B cell (primary cell): ENCODE measurements at places on chromosomes 3 and 15. TPM values are rescaled to one million over a fixed set of nuclear protein-coding genes. Genes with fewer than 3 reads are reported as not detected.

GOLGA8S gene
- 0.12 TPM in 1 of 2 replicates, not detected in the other for total RNA-seq

LTK gene
- 3.2 and 4.4 TPM in 2 replicates for total RNA-seq

PPM1L gene
- 11.4 and 12.0 TPM in 2 replicates for total RNA-seq

MYRIP gene
- 0.10 TPM in 1 of 2 replicates, not detected in the other for total RNA-seq

CHRM5 gene
- total RNA-seq, result not detected in 2 replicates

STRIT1 gene
- total RNA-seq, result not detected in 2 replicates

CKMT1B gene
- total RNA-seq, result not detected in 2 replicates

MOBP gene
- total RNA-seq, result not detected in 2 replicates

FMN1 gene
- total RNA-seq, result 0.96 and 1.2 TPM in 2 replicates

LRRC31 gene
- not detected in 2 replicates for total RNA-seq

SPINT1 gene
- 14.4 and 18.2 TPM in 2 replicates for total RNA-seq

GRCh38 chr3:89847955-89848354, 740.5 kb downstream of the EPHA3 start:
- no peak overlapping the region for H3K27ac ChIP-seq
- no peaks in the 10 kb centered on the region for H3K4me1 ChIP-seq
- no peaks in the 10 kb centered on the region for H3K27me3 ChIP-seq
- no peak for DNase-seq

GRCh38 chr3:16060358-16060852, 114.1 kb upstream of the GALNT15 start:
- H3K4me1 ChIP-seq, result no peaks in the 10 kb centered on the region
- DNase-seq, result no peak
- H3K27me3 ChIP-seq, result no peaks in the 10 kb centered on the region
- no peak overlapping the region for H3K4me3 ChIP-seq
- no peak overlapping the region for H3K27ac ChIP-seq

DNA sequence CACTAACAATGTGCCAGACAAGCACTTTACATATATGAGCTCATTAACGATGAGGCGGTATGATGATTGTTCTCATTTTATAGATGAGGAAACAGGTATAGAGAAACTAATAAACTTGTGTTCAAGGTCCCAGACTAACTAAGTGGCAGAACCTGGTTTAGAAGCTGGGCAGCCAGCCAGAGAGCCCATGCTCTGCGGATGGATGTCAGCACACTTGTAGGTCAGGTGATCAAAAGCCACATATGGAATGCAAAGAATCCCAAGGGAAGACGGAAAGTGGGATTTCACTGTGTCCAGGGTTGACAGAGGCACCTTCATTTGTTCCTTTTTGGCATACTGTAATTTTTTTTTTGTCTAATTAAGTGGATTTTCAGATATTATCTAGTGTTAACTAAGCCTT, 103.7 kb downstream of the EFL1 start:
- no peak for DNase-seq
- H3K4me1 ChIP-seq, result no peaks in the 10 kb centered on the region
- H3K36me3 ChIP-seq, result peaks cover 59% of the 10 kb centered on the region
- no peak overlapping the region for H3K27ac ChIP-seq

- no peak overlapping the region for H3K4me3 ChIP-seq
- no peak overlapping the region for H3K27ac ChIP-seq
- H3K4me1 ChIP-seq, result no peaks in the 10 kb centered on the region
- no peaks in the 10 kb centered on the region for H3K36me3 ChIP-seq
Observed at GRCh38 chr15:77528290-77528967, 104.3 kb downstream of the LINGO1 start.

- H3K4me3 ChIP-seq, result no peak overlapping the region
- no peak for DNase-seq
- H3K36me3 ChIP-seq, result no peaks in the 10 kb centered on the region
- no peaks in the 10 kb centered on the region for H3K4me1 ChIP-seq
- no peak overlapping the region for H3K27ac ChIP-seq
Observed at GRCh38 chr3:43273416-43273815, 12.9 kb upstream of the SNRK start.

DNA sequence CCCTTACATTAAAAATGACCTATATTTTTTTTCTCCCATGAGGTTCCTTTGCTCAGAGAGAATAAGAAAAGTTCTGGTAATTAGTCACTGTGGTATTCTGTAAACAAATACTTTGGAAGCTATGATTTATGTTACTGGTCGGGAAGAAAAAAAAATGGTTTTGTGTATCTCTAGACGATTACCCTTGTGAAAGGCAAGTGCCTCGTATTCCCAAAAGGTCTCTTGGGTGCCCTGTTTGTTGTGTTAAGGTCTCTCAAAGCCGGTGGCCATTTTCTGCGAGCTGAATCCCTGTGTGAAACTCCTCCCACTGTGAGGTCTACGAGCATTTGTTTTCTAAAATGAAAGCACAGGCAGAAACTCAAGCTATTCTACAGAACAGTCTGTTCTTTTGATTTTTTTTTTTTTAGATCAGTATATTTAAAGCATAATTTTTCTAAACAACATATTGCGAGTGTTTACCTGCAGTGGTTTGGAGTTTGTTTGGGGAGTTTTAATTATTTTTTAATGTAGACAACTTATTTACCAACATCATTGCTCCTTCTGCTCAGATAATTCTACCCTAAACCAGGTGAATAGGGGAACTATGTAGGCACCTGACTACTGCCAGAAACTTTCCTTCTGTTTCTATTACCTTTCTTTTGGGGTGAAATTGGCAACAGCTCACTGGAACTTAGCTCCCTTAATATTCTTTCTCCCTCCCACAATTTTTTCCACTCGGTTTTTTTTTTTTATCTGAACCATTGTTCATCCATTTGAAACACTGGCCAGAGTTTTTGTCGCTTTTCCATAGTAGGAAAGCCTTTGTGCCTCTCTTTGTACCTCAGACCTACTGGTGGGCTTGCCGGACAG, 44.0 kb downstream of the ZBTB38 start:
- H3K4me1 ChIP-seq, result peaks cover 22% of the 10 kb centered on the region
- H3K27me3 ChIP-seq, result no peaks in the 10 kb centered on the region
- peaks cover 38% of the 10 kb centered on the region for H3K36me3 ChIP-seq
- H3K27ac ChIP-seq, result peak overlapping the region; percentile 86
- H3K4me3 ChIP-seq, result peak overlapping the region; percentile 59

DNA sequence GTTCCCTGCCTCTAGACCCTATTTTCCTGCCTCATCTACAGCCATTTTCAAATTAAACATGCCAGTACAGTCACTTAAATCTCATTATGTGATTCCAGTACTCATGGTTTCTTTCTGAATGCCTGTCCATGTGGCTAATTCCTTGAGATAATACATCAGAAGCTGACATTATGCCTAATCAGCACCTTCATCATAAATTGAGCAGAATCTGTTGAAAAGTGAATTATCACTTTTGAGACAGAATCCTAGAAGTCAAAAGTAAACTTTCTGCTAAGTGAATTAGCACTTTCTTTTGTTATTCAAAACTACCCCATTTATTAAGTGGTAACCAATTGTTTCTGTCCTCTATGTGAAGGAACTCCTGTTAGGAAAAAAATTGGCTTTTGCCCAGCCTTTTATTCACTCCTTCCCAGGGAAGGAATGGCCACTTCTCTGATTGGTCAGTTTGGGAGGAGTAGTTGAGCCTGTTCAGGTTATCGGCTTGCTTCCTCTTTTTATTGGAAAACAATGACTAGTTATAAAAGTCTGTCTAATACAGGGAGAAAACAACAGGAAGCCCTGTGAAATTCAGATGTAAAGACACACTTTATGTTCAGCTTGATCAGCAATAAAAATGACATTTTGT, 40.5 kb downstream of the OSTN start:
- no peak for DNase-seq
- H3K27me3 ChIP-seq, result no peaks in the 10 kb centered on the region
- no peaks in the 10 kb centered on the region for H3K36me3 ChIP-seq
- no peak overlapping the region for H3K27ac ChIP-seq
- no peak overlapping the region for H3K4me3 ChIP-seq
- no peaks in the 10 kb centered on the region for H3K4me1 ChIP-seq

- H3K27ac ChIP-seq, result peak overlapping the region; percentile 91
- peaks cover 78% of the 10 kb centered on the region for H3K4me1 ChIP-seq
- no peaks in the 10 kb centered on the region for H3K27me3 ChIP-seq
- peak overlapping the region; percentile 31 for H3K4me3 ChIP-seq
Observed at GRCh38 chr3:71031181-71031580, 552.3 kb downstream of the FOXP1 start.

DNA sequence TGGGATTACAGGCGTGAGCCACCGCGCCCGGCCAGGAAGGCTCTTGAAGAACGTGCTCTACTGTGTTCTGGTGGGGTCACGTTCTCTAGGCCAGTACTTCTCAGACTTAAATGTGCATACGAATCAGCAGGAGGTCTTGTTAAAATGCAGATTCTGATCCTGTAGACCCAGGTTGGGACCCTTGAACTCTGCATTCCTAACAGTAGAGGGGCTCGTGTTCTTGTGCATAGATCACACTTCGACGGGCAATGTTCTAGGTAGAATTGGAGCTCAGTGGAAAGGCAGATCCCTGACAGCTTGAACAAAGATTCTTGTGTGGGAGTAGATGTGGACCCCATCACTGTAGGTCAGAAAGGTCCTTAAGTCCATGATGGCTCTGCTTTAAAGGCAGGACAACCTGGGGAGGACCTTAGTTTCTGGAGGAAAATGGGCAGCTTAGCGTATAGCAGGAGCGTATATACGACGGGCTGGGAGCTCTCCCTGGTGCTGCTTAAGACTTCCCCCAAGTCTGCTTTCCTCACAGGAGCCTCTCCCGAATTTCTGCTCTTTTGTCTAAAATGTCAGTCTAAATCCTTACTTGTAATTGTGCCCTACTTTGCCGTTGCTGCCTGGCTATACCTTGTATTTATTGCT, 16.9 kb upstream of the FAM81A start:
- no peaks in the 10 kb centered on the region for H3K27me3 ChIP-seq
- no peak for DNase-seq
- H3K4me3 ChIP-seq, result no peak overlapping the region
- peaks cover 30% of the 10 kb centered on the region for H3K4me1 ChIP-seq
- H3K27ac ChIP-seq, result no peak overlapping the region

DNA sequence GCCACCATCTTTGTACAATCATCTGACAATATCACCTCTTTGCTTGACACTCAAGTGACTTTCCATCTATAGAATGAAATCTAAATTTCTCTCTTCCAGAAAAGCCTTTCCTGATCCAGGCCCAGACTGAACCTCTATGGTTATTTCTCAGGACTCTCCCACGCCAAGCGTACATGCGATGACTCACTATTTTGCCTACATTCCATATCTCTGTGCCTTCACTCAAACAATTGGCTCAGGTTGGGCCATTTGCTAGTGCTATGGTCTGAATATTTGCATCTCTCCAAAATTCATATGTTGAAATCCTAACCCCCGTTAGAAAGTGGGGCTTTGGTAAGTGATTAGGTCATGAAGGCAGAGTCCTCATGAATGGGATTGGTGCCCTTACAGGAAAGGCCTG, 43.9 kb downstream of the ST3GAL6 start:
- H3K4me3 ChIP-seq, result no peak overlapping the region
- H3K36me3 ChIP-seq, result no peaks in the 10 kb centered on the region
- no peak for DNase-seq
- no peaks in the 10 kb centered on the region for H3K27me3 ChIP-seq
- H3K27ac ChIP-seq, result no peak overlapping the region

DNA sequence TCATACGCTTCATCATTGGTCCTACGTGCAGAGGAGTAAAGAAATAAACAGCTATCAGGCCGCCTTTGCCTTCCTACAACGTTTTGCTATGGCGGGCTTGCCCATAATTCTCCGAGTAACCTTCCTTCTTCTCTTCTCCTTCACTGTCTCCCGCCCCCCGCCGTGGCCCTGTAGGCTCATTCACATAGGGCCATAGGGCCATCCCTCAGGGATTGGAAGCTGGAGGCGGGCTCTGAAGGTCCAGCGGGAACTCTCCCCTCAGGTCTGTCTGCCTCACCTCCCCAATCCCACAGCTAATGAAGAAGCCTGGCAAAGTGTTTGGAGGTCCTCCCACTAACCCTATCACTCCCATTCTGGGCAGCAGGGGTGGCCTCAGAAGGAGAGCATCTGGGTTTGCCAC, 43.6 kb downstream of the SEMA5B start:
- H3K27me3 ChIP-seq, result peaks cover 10% of the 10 kb centered on the region
- no peak for DNase-seq
- no peaks in the 10 kb centered on the region for H3K36me3 ChIP-seq
- H3K4me3 ChIP-seq, result no peak overlapping the region

- no peaks in the 10 kb centered on the region for H3K27me3 ChIP-seq
- H3K36me3 ChIP-seq, result no peaks in the 10 kb centered on the region
- no peaks in the 10 kb centered on the region for H3K4me1 ChIP-seq
- DNase-seq, result no peak
Observed at GRCh38 chr3:14344351-14344750, 58.1 kb upstream of the SLC6A6 start.

DNA sequence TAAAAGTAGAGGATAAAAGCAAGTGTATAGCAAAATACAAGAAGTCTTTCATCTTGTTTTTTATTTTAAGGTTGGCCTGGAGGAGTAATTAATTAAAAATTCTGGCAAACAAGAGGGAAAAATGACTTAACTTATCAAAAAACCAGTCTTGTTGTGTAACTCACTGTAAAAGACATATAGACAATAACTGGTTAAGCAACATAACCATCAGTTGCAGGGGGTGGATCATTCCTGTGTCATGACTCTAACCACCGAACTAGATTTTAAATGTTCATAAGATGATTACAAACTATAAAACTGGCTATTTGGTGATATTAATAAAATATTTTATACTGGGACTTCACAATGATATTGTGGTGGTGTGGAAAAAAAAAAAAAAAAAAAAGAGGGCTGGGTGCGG, 130.6 kb downstream of the STAG1 start:
- no peak overlapping the region for H3K27ac ChIP-seq
- peaks cover 3% of the 10 kb centered on the region for H3K4me1 ChIP-seq
- no peaks in the 10 kb centered on the region for H3K27me3 ChIP-seq

- H3K27ac ChIP-seq, result no peak overlapping the region
- no peaks in the 10 kb centered on the region for H3K27me3 ChIP-seq
- no peaks in the 10 kb centered on the region for H3K4me1 ChIP-seq
- no peak overlapping the region for H3K4me3 ChIP-seq
Observed at GRCh38 chr3:8640223-8640622, 4.4 kb downstream of the SSUH2 start.

GRCh38 chr15:50235794-50236193, 29.7 kb downstream of the HDC start:
- no peak for DNase-seq
- no peak overlapping the region for H3K4me3 ChIP-seq
- no peak overlapping the region for H3K27ac ChIP-seq
- no peaks in the 10 kb centered on the region for H3K27me3 ChIP-seq
- no peaks in the 10 kb centered on the region for H3K36me3 ChIP-seq

DNA sequence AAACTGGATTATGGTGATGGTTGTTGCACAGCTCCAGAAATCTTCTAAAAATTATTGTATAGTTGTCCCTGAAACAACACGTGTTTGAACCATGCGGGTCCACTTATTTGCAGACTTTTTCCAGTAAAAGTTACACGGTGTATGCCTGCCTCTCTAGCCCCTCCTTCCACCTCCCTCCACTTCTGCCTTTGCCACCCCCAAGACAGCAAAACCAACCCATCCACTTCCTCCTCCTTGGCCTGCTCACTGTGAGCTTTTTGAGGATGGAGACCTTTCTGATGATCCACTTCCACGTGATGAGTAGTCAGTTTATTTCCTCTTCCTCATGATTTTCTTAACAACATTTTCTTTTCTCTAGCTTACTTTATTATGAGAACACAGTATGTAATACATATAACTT, 5.4 kb downstream of the CYFIP1 start:
- peaks cover 12% of the 10 kb centered on the region for H3K27me3 ChIP-seq
- no peaks in the 10 kb centered on the region for H3K36me3 ChIP-seq
- no peak for DNase-seq
